ENCODE measurements at places on chromosomes 11 and 22. TPM values are rescaled to one million over a fixed set of nuclear protein-coding genes. Genes with fewer than 3 reads are reported as not detected.

DNA sequence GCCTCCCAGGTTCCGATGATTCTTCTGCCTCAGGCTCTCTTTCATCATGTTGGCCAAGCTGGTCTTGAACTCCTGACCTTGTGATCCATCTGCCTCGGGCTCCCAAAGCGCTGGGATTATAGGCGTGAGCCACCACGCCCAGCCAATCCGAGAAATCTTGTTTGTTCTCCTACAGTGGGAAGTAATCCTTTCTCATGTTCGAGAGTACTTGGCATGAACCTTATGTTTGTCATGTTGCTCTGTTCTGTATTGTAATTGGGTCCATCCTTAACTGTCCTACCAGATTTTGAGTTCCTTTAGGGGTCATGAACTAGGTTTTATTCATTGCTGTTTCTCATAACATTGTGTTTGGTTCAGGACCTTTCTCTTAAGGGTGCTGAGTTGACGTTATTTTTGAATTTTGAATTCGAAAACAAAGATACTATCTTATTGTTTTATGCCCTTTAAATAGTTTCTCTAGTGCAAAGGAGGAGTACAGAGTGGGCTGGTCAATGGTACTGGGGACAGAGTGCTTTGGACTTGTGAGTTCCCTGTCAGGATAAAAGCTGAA lies 113.4 kb upstream of the RRM1 start:
- no peak for DNase-seq

SCN2B gene
- 0.45 TPM for total RNA-seq

GRCh38 chr11:62108017-62108750 lies 15.6 kb upstream of the INCENP start:
- no peak for DNase-seq

GRCh38 chr22:26503758-26504157 lies 8.5 kb downstream of the TFIP11 start:
- DNase-seq = no peak

IGHMBP2 gene
- 20.4 TPM for total RNA-seq

- no peak for DNase-seq
These were observed 7.5 kb downstream of the POU2AF3 start for GRCh38 chr11:111305876-111306275.

DNA sequence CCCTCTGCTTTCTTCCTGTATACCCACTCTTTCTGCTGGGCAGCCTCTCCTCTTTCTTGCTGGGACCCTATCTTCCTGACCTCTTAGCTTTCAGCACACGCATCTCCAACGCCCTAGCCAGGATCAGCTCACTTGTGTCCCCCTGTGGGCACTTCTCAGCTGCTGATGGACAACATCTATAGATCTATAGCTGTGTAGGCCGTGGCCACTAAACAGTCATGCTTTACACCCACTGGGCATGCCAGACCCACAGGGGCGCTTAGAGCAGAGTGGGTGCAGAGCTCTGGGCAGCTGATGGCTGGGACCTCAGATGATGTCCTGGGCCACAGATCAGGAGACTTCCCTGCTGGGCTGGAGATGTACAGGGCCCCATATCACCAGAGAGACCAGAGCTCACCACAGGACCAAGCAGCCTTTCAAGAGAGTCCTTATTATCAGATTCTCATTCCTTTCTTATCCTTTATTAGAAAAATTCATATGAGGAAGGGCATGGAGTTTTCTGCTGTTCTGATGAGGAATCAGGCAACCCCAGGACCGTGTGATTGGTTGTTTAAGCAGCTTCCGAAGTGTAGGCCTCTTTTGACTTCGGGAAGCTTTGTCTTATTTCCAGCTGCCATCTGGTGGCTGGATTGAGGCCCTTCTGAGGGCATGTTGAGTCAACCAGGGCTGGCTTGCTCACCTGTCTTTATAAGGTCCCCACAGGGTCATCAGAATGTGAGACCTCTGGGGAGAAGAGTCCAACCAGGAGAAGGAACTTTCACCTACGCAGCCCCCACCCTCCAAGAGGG lies 60.5 kb downstream of the OSBP2 start:
- peak; percentile 68 for DNase-seq

- DNase-seq = no peak
These were observed 67.1 kb upstream of the LDLRAD3 start for GRCh38 chr11:35876786-35877185.

BARX2 gene
- 23.9 TPM for total RNA-seq

GRCh38 chr11:64298966-64299846 lies 952 bp upstream of the CATSPERZ start:
- DNase-seq = peak; percentile 65

DNA sequence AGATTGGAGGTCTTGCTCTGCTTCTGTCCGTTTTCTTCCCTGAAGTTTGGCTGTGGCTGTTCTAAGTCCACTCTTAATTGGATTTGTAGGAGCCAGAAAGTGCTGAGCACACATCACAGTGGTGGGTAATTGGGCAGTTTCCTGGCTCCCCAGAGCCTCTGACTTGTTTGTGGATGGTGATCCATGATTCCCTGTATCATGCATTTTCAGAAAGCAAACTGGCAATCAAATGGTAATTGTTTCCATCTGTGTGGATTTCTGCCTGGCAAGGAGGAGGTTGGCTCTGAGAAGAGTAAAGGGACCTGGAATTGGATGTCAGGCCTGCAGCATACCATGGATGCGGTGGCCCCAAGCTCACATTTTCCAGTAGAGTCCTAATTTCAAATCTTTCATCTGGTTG lies 49.5 kb downstream of the PPFIBP2 start:
- DNase-seq = no peak

- DNase-seq = no peak
These were observed 28.9 kb downstream of the RAB39A start for GRCh38 chr11:107957109-107957588.

MUC5AC gene
- 0.03 TPM for total RNA-seq

SAA4 gene
- total RNA-seq = not detected

CASP5 gene
- total RNA-seq = 47.3 TPM

MFNG gene
- 6.5 TPM for total RNA-seq
